Putamen (tissue), 1 donor: ENCODE measurements at places on chromosomes 3 and 15.

- no peak for DNase-seq
Observed at GRCh38 chr3:156704370-156705036, 30.1 kb downstream of the TIPARP start.

- DNase-seq: no peak
Observed at GRCh38 chr3:146889626-146890025, 284.5 kb upstream of the PLSCR5 start.

DNA sequence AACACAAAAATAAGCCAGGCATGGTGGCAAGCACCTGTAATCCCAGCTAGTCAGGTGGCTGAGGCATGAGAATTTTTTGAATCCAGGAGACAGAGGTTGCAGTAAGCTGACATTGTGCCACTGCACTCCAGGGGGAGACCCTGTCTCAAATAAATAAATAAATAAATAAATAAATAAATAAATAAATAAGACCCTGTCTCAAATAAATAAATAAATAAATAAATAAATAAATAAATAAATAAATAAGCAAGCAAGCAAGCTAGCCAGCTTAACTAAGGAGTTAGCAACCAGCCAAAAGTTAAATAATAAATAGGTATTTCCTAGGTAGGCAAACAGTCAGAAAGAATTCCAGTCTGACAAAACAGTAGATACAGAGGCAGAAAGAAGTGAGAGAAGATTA is 123.9 kb downstream of the GALK2 start:
- no peak for DNase-seq

DNA sequence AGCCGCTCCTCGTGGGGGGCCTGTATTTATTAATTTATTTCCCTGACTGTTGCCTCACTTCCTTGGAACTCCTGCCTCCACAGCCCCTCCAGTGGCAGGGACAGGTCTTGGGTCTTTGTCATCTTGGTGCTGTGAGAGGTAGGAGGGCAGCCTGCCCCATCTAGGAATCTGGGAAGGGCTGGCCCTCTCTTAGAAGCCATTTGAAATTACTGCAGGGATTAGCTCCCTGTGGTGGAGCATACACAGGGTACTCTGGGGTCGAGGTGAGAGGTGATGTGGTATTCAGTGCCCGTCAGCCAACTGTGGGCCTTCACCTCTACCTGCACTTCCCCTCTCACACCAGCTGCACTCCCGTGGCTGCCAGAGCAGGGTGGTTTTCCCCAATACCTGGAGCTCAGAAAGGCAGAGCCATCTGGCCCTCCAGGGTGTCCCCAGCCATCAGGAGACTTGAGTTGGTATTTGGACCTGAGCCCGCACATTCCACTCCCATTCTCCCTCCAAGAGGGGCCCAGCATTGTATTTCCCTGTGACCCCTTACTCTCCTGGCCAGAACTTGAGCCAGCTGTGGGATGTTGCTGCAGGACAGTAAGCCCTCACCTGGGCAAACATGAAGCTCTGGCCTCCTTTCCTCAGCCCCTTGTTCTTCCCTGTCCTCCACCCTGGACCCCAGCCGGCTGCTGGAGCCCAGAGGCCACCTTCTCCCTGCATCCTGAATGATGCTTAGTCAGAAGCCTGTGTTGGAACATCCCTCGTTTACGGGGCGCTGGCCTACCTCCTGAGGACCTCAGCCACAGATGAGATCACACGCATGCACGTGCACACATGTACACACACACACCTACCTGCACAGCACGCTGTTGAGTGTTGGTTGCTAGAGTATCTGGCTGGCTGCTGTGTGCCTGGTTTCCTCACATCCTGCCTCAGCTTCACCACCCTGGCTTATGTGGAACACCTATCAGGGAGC is 2.0 kb upstream of the JMJD7 start:
- DNase-seq: no peak

- no peak for DNase-seq
Observed at GRCh38 chr15:92429378-92430068, 35.8 kb downstream of the ST8SIA2 start.

- no peak for DNase-seq
Observed at GRCh38 chr3:111517801-111518200, 24.2 kb upstream of the CD96 start.
